ENCODE measurements at places on chromosomes 4 and X.

GRCh38 chr4:73208376-73208775, 50.2 kb downstream of the ANKRD17 start:
- no peak overlapping the region for H3K4me3 ChIP-seq
- H3K36me3 ChIP-seq, result no peaks in the 10 kb centered on the region
- H3K4me1 ChIP-seq, result peaks cover 8% of the 10 kb centered on the region
- no peak overlapping the region for H3K27ac ChIP-seq

DNA sequence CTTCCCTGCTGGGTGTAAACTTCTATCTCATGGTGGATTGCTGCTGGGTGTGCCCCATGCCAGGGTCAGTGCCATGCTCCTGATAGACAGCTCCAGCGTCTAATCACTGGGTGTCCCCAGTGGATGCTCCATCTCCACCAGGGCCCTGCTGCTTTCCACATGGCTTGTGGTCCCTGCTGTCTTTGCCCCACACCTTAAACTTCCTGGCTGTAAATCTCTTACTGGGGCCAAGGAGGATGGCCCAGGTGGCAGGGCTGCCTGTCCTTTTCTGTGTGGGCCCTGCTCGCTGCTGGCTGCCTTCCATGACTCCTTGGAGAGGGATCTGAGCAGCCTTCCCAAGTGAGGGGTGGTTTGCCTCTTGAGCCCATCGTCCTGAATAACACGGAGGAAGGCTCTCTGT, 51.8 kb downstream of the RGS12 start:
- DNase-seq, result no peak
- no peaks in the 10 kb centered on the region for H3K36me3 ChIP-seq
- H3K4me3 ChIP-seq, result no peak overlapping the region
- no peak overlapping the region for H3K27ac ChIP-seq

DNA sequence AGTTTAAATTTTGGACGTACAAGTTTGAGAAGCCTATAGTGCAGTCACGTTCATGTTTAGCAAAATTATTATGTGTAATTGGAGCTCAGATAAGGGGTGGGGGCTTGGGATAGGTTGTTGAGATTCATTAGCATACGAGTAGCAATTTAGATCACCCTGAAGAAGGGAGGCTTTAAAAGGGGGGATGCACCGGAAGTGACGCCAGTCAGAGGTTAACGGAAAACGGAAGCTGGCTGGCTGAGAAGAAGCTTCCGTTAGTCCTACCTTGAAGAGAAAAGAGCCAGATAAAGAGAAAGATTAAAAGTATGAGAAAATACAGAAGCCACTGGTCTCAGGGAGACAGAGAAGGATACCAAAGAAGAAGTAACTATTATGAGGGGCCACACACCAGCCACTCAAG, 1.1 kb upstream of the NXT2 start:
- no peak for DNase-seq
- no peak overlapping the region for H3K27ac ChIP-seq
- no peak overlapping the region for H3K4me3 ChIP-seq
- no peaks in the 10 kb centered on the region for H3K36me3 ChIP-seq
- H3K27me3 ChIP-seq, result peaks cover 4% of the 10 kb centered on the region

DNA sequence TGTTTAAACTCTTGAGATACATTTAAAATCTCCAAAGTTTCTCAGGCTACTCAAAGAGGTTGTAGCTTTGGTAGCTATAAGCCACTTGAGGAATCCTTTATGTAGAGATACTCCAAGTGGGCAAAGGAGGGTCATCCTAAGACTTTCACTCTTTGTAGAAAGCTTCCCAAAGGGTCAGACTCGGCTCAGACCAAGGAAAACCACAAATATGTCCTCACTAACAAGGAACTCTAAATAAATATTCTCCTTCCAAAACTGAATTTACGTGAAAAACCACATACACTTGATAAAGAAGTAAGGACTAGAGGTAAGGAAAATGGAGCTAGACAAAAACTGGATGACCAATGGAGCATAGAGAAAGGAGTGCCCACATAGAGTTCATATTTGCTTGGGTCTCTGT, 41.7 kb upstream of the DDX60 start:
- no peak overlapping the region for H3K4me3 ChIP-seq
- DNase-seq, result no peak
- H3K27me3 ChIP-seq, result no peaks in the 10 kb centered on the region
- H3K27ac ChIP-seq, result no peak overlapping the region

DNA sequence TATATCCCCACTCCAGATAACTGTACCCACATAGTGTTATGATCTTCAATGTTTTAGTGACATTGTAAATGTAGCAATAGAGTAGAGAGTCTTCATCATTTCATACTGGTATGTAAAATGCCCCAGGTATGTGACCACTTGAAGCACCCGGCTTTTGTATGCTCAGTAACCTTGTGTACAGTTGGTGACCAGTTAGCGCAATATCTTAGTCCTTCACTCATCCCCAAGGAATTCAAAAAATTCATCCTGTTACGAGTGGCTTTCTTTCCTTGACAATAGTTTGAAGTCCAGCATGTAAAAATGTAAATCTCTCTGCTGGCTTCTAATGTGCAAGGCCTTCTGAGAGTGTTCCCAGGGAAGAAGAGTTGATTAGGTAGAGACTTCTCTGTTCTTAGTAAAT, 145.6 kb downstream of the ARX start:
- H3K27ac ChIP-seq, result no peak overlapping the region
- H3K27me3 ChIP-seq, result no peaks in the 10 kb centered on the region
- DNase-seq, result no peak
- no peaks in the 10 kb centered on the region for H3K36me3 ChIP-seq
- H3K4me3 ChIP-seq, result no peak overlapping the region
- no peaks in the 10 kb centered on the region for H3K4me1 ChIP-seq

- H3K4me1 ChIP-seq, result peaks cover 12% of the 10 kb centered on the region
- H3K27ac ChIP-seq, result no peak overlapping the region
- DNase-seq, result no peak
- H3K4me3 ChIP-seq, result no peak overlapping the region
- no peaks in the 10 kb centered on the region for H3K36me3 ChIP-seq
Observed at GRCh38 chr4:173486714-173487392, 43.2 kb downstream of the HAND2 start.

DNA sequence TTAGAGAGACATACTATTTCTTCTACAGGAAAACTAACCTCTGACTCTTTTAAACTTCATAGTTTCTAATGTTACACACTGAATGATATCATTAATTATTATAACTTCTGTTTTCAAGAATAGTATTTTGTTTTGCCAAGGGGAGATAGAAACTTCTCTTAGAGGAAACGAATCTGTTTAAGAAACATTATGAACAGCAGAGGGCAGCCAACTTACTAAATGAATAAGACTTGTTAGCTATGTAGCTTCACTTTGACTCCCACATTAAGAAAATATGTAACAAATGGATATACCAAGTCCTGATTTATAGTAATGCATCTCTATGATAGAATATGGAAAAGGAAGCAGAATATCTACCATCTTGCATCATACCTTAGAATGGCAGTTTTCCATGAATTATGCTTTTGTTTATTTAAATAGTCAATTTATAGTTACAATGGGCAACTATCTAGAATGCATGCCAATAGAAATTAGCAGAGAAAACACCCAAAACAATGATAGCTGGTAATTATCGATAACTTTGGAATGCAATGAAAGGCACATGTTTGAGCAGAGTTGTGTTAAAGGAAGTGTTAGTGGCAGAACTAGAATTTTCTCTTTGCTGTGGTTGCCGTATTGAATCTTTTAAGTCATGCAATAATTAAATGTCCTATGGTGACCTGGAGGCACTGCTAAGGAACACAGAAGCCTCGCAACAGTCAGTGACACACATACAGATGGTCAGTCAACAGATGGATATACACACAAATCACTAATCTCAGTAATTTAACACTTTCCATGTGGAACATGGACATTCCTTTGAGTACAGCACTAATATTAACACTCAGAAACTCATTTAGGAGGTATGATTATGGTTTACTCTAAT, 105.7 kb upstream of the PDLIM3 start:
- H3K36me3 ChIP-seq, result no peaks in the 10 kb centered on the region
- no peak overlapping the region for H3K4me3 ChIP-seq
- H3K27ac ChIP-seq, result no peak overlapping the region
- H3K27me3 ChIP-seq, result no peaks in the 10 kb centered on the region
- H3K4me1 ChIP-seq, result no peaks in the 10 kb centered on the region

DNA sequence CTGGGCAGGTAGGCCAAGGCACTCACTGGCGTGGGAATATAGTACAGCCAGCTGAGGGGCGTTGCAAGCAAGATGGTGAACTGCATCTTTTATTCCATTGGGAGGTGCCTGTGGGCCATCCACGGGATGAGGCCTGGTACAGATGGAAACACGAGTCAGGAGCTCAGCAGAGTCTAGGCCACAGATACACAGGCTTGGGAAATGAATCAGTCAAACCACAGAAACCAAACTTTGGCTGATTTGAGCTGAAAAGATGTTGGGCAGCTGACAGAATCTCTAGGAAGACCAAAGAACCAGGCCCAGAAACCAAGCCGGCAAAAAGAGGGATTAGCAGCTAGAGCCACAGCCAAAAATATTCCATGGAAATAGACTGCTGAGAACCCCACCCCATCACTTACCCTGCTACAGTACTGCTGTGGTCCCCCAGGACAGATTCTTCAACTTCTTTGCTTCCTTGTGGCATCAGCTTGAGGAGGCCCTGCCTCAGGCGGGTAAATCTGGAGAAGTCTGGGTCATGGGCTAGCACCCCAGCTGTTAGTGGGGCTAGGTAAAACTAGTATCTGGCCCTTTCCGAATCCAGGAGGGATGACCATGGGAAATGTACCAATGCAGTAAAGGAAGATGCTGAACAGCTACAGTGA, 75.4 kb downstream of the TMEM131L start:
- DNase-seq, result no peak
- H3K4me1 ChIP-seq, result no peaks in the 10 kb centered on the region
- H3K27me3 ChIP-seq, result no peaks in the 10 kb centered on the region
- no peak overlapping the region for H3K27ac ChIP-seq

DNA sequence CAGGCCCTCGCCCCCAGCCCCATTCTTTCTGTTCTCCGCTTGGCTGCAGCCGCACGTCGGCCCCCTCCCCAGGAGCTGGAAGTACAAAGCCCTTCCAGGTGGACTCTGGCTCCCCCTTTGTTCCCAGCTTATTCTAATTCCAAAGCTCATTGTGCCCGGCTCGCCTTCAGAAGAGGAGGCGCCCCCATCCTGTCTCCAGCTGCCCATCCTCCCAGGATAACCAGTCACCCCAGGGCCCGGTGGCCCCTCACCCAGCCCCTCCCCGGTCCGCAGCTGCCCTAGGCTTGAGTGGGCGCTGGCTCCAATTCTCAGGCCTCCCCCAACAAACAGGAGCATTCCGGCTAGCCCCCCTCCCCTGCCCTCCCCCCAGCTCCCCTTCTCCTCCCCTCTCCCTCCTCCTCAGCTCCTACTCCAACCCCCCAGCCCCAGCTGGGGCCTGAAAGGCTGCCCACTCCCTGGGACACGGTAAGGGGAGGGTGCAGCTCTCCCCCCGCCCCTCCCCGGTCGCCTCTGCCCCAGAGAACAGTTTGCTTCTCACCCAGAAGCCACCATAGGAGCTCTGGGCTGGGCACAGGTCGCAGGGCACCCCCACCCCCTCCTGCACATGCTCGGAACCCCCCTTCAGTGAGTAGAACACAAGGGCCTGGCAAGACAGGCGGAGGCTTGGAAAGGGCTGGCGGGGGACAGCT, 3.1 kb upstream of the SLC6A8 start:
- no peaks in the 10 kb centered on the region for H3K4me1 ChIP-seq
- H3K36me3 ChIP-seq, result no peaks in the 10 kb centered on the region
- no peak overlapping the region for H3K4me3 ChIP-seq
- peaks cover 48% of the 10 kb centered on the region for H3K27me3 ChIP-seq
- peak; percentile 18 for DNase-seq

DNA sequence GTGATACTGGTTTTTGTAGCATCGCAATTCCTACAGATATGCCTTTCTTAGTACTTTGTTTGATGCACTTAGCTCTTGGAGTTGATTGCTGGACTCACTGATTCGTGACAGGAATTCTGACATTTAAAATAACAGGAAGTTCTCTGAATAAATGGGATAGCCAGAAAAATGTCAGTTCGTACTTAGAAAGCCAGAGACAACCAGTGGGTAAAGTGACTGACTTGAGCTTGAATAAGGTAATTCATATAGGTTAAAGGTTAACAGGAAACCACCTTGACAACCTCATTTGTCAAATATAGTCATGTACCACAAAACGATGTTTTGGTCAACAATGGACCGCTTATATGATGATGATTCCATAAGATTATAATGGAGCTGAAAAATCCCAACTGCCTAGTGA, 181.4 kb downstream of the RPA4 start:
- H3K27ac ChIP-seq, result no peak overlapping the region
- no peak overlapping the region for H3K4me3 ChIP-seq
- no peaks in the 10 kb centered on the region for H3K27me3 ChIP-seq
- H3K4me1 ChIP-seq, result no peaks in the 10 kb centered on the region
- DNase-seq, result no peak
- H3K36me3 ChIP-seq, result no peaks in the 10 kb centered on the region

- H3K4me1 ChIP-seq, result no peaks in the 10 kb centered on the region
- DNase-seq, result no peak
- H3K27ac ChIP-seq, result no peak overlapping the region
- H3K27me3 ChIP-seq, result no peaks in the 10 kb centered on the region
Observed at GRCh38 chr4:106530024-106530361, 161.4 kb upstream of the GIMD1 start.

DNA sequence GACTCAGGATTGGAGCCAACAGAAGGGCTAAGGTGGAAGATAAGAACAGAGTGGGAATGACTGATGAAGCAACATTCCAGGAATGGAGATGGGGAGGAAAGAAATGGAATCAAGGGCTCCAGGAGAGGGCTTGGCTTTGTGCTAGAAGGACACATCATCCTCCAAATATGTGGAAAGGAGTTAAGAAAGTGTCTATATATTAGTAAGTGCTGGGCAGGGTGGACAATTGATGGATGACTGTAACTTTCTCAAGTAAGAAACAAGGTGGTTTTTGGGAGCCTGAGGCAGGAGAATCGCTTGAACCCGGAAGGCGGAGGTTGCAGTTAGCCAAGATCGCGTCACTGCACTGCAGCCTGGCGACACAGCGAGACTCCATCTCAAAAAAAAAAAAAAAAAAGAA, 71.6 kb upstream of the NFKB1 start:
- no peaks in the 10 kb centered on the region for H3K27me3 ChIP-seq
- peaks cover 17% of the 10 kb centered on the region for H3K4me1 ChIP-seq
- peak overlapping the region; percentile 55 for H3K4me3 ChIP-seq

- no peak overlapping the region for H3K27ac ChIP-seq
- no peaks in the 10 kb centered on the region for H3K4me1 ChIP-seq
- H3K27me3 ChIP-seq, result no peaks in the 10 kb centered on the region
- no peaks in the 10 kb centered on the region for H3K36me3 ChIP-seq
Observed at GRCh38 chr4:68288393-68288740, 42.9 kb upstream of the TMPRSS11B start.

DNA sequence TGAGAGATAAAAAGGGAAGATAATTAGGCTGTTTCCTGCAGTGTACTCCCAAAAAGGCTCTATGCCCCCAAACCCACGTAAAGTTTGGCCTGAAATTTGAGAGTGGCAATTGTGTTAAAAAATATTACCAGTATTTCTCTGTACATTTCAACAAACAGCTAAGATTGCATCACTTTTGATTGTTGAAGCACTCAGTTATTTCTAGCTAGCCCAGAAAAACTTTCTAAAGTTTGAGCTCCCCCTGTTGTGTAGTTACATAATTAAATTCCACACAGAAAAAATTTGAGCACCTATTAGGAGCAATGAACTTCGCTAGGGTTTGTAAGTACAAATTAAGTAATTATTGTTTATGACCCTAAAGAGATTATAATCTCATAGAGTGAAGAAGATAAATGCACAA, 109.4 kb downstream of the DLG3 start:
- no peaks in the 10 kb centered on the region for H3K27me3 ChIP-seq
- H3K36me3 ChIP-seq, result no peaks in the 10 kb centered on the region
- H3K27ac ChIP-seq, result no peak overlapping the region
- H3K4me3 ChIP-seq, result no peak overlapping the region
